ENCODE measurements at places on chromosomes 1 and 21.
A peak's percentile ranks its signal among the peaks of the same experiment; 100 is the strongest.

- DNase-seq = no peak
Measured at GRCh38 chr1:53956308-53957168, 10.4 kb downstream of the LRRC42 start.

DNA sequence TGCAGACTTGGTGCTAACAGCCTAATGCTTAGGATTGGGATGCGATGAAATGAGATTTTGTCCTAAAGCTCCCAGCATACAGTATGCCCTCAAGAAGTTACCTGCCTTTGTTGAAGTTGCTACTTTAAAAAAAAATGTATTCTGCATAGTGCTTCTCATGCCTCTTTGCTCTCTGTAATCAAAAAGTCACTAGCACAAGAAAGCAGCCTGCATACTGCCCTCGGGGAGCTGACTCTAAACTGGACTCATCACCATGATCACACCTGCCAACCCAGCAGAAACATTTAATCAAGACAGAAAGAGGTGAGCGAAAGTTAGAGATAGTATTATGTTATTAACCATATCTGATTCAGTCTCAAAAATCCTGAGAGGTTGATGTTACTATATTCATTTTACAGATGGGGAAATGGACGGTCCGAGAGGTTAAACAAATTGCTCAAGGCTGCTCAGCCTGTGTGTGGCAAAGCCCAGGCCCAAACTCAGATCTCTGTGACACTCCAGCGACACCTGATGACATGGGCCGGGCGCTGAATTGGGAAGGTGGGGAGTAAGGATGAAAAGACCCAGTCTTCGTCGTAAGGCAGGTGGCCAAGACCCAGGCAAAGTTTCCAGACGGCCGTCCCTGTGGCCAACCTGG is 1.1 kb downstream of the BATF3 start:
- DNase-seq = no peak

DNA sequence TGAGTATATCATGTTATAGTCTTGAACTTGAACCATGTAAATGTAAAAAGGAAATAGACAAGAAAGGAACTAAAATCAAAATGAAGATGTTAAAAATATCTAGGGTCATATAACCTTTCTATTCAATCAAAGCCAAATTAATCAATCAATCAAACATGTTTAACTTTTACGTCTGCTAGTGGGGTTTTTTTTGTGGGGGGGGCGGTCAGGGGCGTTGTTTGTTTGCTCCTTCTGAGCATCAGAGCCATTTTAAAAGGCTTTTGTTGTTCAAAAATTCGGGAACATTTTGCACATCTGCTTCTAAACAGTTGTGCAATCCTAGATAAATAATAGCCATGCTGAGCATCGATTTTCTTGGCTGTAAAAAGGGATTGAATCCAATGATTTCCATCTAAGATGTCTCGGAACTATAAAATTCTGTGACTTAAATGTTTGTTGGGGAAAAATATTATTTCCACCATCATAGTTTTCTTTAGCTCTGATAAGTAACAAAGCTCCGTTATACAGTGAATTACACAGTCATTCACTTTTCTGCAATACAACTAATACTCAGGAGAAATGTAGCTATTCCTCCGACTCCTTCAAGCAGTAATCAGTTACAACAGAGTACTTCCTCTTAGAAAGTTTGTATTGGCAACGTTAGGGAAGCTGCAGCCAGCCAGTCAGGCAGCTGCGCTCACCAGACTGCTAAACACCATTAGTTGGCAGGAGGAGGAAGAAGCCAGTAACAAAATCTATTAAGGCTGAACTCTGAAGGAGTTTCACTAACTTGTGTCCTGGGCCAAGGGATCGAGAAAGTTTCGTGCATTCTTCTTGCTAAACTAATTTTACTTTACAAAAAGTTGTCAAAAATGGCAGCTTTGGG is 2.2 kb downstream of the SPATA6 start:
- no peak for DNase-seq

DNA sequence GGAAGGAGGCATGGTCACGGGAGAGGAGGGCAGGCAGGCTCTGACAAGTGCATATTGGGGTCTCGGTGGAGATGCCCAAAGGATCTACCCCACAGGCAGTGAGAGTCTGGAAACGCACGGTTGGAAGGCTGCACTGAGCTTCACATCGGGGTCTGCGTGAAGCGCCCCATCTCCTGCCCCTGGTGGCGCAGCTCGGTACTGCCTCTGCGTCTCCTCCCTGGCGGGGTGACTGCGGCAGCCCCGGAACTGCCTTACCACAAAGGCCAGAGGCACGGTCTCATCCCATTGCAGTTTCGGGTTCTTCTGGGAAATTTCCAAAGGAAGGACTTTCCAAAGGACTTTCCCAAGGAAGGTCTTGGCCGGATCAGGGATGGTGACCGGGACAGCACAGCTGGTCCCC is 69.2 kb upstream of the AJAP1 start:
- DNase-seq = peak; percentile 47

DNA sequence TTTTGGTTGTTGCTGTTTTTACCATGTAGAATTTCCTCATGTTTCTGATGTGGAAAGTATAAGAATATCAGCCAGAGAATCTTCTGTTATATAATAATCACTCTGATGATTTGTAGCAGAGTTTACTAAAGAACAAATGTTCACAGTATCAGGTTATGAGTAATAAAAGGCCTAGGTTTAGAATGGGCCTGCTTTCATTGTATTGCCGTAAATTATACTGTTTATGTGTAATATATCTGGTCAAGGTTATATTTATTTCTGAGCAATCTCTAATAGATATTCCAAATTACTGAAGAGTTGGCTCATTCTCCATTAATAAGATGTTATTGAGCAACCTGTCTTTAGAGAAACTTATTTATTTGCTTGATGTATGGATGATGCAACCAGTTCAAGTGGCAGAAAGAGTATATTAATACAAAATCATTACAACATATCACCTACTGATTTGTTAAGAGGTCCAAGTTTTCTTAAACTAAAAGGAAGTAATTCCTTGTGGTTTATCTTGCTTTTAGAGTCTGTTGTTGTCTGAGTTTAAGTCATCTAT is 649.4 kb upstream of the CXADR start:
- DNase-seq = no peak

Measured in stimulated activated CD4-positive, alpha-beta T cell treated with anti-CD3 and anti-CD28 coated beads, Interleukin-2, amount 100 ng/mL, for 48 hours (primary cell).